COR-L47 (cell line): ENCODE measurements at places on chromosomes 7 and 10.

GRCh38 chr7:111098011-111098925 lies 7.3 kb downstream of the LRRN3 start:
- DNase-seq: peak; percentile 46

- no peak for DNase-seq
Observed at GRCh38 chr10:49564461-49565009, 25.6 kb upstream of the ERCC6 start.

DNA sequence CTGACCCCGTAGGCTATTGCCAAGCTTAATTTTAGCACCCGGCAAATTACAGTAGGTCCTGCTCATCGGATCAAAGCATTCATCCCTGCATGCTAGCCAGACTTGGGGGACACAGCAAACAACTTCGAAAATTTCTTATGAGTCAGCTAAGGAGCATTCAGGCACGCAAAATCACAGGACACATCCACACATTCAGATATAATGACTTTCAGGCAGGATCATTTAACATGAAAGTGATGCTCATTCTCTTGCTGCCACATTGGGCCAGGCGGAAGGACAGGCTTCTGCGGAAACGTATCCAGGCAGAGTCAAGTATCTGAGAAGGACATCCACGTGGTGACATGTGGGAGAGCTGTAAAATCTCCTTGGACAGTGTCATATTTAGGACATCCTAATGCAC lies 474.0 kb upstream of the NRP1 start:
- DNase-seq: no peak

DNA sequence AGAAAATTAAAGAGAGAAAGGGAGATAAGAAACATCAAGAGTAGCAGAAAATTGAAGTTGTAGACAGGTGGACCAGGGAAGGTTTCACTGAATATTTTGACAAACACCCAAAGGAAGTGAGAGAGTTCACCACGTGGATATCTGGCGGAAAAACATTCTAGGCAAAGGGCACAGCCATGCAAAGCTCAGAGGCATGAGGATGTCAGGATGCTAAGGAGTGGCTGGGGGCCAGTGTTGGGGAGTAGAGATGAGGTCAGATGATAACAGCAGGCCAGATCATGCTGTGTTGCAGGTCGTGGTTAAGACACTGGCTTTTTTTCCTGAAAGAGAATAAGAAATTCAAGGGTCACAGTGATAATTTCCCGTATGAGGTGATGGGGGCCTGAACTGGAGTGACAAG lies 181.9 kb downstream of the DGKI start:
- no peak for DNase-seq

GRCh38 chr7:66629222-66630062 lies 761 bp downstream of the KCTD7 start:
- no peak for DNase-seq

- no peak for DNase-seq
Observed at GRCh38 chr10:128268015-128268722, 141.9 kb upstream of the MKI67 start.

- no peak for DNase-seq
Observed at GRCh38 chr10:90111671-90112070, 410.3 kb downstream of the KIF20B start.

- no peak for DNase-seq
Observed at GRCh38 chr10:102542800-102543418, 39.1 kb downstream of the SUFU start.

GRCh38 chr7:11193131-11193867 lies 219.6 kb downstream of the PHF14 start:
- DNase-seq: peak; percentile 75

GRCh38 chr7:156527458-156527890 lies 113.1 kb upstream of the RNF32 start:
- no peak for DNase-seq

DNA sequence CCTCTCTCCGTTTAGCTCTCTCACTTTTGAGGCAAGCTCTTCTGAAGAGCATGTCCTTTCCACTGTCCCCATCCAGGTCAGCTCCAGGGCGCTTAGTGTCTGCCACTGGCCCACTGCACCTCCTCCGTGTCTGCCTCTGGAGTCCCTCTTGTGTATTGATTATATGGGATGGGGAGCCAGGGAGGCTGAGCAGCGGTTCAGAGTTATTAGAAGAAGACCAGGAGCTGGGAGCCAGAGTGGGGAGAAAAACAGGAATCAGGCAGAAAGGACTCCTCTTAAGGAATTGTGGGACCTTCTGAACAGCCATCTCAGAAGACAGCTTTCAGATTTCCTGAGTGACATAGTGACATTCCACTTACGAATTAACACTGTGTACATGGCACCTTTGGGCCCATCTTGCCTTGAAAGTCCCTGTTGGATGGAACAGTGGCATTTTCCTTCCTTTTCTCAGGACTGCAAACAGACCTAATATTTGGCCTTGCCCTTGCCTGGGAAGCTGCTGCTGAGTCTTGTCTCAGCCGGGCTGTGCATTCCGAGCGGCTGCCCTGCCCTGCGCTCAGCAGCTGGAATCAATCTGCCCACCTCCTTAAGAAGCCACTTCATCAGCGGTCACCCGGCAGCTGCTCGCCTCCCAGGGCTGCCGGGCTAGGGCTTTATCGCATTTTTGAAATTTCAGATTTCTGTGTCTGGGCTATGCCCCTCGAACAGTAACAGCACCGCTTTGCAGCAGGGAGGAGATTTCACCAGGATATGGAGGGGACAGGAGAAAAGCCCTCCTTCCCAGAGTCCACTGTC lies 81.1 kb upstream of the PRKG1 start:
- DNase-seq: no peak

DNA sequence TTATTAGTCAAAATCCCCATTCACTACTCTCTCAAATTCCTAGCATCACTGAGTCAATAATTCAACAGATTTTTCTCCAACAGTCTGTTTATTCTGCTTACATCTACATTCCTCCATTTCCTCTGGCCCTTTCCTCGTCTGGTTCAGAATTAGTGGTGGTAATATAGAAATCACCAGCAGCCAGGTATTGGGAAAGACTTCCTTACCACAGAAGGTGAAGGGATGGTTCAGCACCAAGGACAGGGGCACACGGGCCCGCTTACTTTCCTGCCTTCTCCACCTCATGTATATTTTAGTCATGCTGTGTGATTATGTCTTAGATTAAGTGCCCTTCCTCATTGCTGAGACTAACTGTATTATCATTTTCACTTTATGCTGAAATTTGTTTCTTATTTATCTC lies 70.4 kb upstream of the APBB1IP start:
- DNase-seq: no peak

DNA sequence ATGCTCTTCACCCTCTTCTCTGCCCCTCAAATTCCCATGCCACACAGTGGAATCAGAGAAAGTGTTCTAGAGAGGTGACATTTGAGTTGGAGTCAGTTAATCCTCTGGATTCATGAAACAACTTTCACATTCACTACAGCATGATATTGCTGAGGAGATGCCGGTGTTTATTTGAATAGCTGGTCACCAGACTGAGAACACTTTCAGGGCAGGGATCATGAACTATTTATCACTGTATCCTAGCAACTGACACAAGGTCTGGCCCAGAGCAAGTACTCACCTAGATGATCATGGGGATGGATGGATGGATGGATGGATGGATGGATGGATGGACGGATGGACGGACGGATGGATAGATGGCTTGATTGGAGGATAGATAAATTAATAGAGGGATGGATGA lies 116.7 kb upstream of the ZMIZ1 start:
- no peak for DNase-seq

- DNase-seq: no peak
Observed at GRCh38 chr7:128777156-128778123, 1.8 kb upstream of the OPN1SW start.

GRCh38 chr7:28477041-28477442 lies 64.7 kb downstream of the CREB5 start:
- DNase-seq: no peak

DNA sequence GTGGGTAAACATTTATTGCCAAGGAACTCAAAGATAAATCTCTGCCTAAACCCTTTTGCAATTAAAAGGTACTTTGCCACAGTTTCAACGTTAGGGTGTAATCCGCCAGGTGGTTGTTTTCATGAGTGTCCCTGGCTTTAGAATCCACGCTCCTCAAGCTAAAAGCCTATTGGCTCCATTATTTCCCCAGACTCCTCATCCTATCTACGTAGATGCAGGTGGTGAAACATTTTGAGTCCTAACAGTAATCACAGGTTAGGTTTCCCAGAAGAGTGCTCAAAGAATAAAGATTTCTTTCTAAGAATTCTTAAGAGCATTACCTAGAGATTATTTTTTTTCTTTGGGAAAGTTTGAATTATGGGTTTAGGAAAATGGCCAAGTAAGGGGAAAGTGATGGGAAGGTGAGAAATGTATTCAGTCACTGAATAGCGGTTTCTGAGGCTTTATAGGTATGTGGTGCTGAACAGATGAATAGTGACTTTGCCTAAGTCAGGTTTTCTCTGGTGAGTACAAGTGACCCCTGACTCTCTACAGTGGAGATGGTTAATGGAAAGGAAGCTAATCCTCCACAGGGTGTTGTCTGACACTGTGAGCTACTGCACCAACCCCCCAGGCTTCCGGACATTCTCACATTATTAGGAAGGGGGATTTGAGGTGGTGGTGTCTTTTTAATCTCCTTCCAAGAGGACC lies 60.2 kb downstream of the NRP1 start:
- no peak for DNase-seq

GRCh38 chr10:132532749-132533560 lies 4.6 kb upstream of the INPP5A start:
- no peak for DNase-seq
